CD14-positive monocyte (primary cell): ENCODE measurements at places on chromosomes 2 and 18.

- DNase-seq, result peak; percentile 28
Observed at GRCh38 chr2:64625299-64626145, 28.2 kb downstream of the SERTAD2 start.

DNA sequence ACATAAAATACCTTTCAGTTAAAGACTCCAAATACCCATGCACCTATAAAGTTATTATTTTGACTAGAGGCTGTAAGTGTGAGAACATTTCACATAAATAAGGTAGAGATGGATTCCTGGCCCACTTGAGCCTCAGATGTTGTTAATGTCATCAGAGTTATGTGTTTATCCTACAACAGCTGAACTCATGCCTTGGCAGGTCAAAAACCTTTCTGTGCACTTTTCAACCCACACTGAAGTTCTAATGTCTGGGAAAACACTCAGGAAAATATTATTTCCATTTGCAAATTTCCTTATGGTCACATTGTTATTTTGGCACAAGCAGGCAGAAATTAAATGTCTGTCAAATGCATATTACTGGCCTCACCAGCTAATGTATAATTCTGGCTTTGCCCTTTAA, 209.2 kb downstream of the LNPK start:
- DNase-seq, result no peak

DNA sequence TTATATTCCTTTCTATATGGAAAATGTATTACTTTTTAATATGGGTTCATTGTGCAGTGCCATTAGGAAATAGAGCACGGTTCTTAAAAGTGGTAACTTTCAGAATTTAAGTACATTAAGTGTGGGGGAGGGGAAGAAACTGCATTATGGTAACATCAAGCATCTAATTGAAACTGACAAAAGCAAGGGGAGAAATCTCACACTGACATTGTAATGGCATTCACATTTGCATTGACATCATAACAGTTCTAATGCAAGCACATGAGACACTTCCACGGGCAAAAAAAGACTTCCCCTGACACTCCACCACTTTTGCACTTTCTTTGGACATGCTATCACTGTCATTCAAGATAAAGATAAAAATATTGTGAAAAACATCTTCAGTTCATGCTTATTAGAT, 431.3 kb upstream of the SMIM21 start:
- DNase-seq, result no peak

DNA sequence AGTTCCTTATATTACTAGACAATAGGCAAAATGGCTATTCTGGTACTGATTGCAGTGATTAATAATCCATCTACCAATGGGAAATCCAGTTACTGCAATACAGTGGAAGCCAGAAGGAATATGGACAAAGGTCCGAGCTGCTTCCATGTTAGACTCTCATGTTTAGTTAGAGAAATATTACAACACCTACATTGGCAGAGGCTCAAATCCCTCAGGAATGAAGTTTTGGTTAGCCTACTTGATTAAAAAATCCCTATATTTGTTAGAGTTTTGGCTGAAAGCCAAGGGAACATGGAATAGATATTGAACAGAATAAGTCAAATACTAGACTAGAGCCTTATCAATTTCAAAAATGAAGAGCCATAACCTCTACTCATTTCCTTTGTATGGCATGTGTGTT, 48.5 kb downstream of the ARL6IP6 start:
- no peak for DNase-seq

DNA sequence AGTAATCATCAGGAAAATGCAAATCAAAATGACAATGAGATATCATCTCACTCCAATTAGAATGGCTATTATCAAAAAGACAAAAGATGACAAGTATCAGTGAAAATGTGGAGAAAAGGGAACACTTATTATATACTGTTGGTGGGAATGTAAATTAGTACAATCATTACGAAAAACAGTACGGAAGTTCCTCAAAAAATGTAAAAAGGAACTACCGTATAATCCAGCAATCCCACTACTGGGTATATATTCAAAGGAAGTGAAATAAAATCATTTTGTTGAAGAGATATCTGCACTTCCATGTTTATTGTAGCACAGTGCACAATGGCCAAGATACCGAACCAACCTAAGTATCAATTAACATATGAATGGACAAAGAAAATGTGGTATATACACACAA, 52.4 kb upstream of the TEX51 start:
- DNase-seq, result peak; percentile 42

GRCh38 chr2:42830922-42831574, 38.7 kb upstream of the HAAO start:
- DNase-seq, result no peak

DNA sequence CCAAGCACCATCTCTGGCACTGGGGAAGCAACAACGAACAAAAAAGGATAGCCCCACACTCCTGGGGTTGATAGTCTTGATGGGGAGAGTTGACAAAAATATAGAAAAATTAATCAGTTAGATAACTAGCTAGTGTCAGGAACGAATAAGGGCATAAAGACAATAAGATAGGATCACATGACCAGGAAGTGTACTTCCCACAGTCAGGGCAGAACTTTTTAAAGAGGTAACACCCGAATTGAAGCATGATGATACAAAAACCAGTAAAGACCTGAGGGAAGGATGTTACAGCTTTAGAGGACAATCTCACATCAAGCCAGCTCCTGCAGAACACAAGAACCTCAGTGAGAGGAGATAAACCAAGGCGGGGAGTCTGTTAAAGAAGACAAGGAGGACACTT, 295.4 kb upstream of the CRIM1 start:
- DNase-seq, result no peak

GRCh38 chr18:60053747-60054304, 154.0 kb downstream of the PMAIP1 start:
- DNase-seq, result peak; percentile 3

- DNase-seq, result no peak
Observed at GRCh38 chr2:113723411-113723810, 33.0 kb downstream of the SLC35F5 start.

DNA sequence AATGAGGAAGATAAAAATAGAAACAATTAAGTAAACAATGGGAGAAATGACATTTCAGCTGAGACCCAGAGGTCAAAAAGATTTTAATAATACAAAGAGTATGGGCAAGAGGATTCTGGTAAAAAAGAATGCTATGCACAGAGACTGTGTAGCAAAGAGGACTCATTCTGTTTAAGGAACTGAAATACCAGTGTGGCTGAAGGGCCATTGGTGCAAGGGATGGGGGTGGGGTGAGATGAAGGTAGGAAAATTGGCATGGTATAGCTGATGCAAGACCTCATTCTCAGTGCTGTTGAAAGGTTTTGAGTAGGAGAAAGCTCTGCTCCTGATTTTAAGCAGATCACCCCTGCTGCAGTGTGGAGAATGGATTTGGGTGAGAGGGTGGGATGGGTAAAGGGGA, 10.8 kb downstream of the GALNT1 start:
- DNase-seq, result peak; percentile 33

GRCh38 chr2:74071426-74071825, 76.3 kb downstream of the BOLA3 start:
- peak; percentile 31 for DNase-seq

DNA sequence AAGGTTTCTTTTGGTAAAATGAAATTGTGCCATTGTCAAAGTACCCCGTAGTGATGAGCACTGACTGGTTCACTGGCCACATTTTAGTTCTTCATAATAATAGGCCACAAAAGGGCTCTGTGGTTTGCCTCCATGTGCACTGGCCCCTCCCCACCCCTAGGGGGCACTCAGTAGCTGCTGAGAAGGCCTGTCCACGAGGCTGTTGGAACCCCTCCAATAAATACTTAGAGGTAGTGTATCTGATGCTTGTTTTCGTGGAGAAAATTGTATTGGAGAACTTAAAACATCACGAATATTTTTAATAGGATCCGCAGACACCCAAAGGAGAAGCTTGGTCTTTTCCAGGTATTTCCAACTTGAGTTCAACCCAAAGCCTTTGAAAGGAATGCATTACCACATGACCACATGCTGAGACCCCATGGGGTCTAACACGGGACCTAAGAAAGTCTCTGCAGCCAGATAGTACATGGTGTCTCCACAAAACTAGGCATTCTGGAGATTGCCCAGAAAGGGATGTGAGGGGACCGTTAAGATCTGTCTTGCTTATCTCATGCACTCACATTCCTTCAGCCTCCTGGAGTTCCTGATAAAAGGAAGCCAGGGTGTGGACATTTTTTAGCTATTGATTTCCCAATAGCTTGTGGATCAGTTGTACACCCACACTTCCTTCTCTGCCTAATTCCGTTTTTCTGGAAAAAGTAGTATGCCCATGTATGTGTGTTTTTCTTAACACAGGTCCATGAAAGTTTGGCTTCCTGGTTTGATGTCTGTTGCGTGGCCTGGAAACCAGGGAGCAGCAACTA, 28.5 kb upstream of the NOSTRIN start:
- no peak for DNase-seq

- no peak for DNase-seq
Observed at GRCh38 chr2:18605115-18605514, 15.7 kb upstream of the NT5C1B start.

DNA sequence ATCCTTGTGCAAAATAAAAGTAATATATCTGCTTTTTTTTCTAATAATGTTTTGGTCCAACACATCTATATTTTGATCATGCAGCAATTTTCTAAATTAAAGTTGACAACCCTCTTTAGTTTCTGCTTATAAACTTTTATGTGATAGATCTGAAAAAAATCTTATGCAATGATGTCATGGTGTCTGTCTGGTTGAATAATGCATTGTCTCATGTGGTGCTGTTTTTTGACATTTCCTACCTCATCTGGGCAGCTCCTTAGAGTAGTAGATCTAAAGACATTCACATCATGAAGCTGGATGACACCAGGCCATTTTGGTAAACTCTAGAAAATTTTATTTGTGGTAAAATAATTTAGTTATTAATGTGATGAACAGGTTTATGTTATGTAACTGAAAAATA, 106.8 kb upstream of the FN1 start:
- DNase-seq, result no peak

DNA sequence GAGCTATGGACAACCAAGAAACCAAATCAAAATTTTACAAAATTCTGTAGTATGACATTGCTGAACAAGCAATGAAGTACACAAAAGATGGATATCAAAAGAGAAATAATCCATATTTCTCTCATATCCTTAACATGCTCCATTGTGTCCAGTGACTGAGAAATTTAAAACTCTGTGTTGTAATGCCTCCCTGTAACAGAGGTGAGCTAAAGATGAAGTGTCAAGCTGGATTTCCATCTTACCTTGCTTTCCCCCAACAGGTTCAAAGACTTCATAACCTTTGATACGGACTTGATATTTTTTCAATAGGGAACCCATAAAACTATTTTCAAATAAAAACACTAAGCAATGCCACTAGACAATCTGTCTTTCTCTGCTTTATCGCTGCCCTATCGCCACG, 95.7 kb upstream of the SERTAD2 start:
- DNase-seq, result no peak

DNA sequence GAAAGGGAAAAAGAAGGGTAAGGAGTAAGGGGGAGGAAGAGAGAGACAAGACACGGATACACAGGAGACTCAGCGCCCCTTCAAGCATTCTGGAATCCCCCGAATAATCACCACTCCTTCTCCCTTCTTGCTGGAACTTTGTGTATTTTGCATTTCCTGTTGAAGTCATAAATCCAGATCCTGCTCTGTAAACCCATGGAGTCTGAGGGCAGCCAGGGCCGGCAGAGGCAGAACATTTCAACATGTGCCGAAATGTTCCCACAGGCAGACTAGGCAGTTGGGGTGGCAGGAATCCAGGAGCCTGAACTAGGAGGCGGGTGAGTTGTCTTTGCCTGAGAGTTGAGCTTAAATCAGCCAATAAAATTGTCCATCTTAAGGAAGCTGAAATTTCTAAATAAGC, 193.1 kb downstream of the SH3RF3 start:
- no peak for DNase-seq

GRCh38 chr2:181380581-181380980, 76.6 kb upstream of the ITGA4 start:
- DNase-seq, result no peak

DNA sequence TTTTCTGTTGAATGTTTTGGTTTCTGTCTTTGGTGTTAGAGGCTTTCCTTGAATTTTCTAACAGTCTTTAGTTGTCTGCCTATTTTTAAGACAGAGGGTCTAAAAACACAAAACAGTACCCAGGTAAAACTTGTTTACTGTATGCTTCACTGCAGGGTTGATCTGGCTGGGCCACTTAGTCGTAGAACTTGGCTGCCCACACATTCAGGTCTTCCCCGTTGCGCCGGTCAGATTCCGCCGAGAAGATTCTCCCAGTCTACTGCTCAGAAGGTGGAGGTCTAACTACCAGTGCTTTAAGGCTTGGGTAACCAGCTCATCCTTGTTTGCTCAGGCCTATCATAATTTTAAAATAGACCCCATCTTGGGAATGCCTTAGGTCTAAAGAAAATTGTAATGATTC, 24.6 kb upstream of the DNAH6 start:
- no peak for DNase-seq

DNA sequence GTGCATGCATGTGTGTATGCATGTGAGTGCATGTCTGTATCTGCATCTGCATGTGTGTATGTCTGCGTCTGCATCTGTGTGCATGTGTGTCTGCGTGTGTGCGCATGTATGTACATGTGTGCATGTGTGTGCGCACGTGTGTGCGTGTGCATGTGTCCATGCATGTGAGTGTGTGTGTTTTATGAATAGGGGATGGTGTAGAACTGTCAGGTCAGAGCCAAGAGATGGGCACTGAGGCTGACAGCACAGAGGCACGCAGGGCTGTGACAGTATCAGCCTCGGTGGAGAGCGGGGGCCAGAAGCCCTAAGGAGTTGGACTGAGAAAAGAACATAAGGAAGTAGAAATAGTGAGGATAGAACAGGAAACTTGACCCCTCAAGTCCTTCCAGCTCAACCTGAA, 494.0 kb upstream of the MYT1L start:
- no peak for DNase-seq

- no peak for DNase-seq
Observed at GRCh38 chr18:62461591-62461990, 61.2 kb upstream of the ZCCHC2 start.

DNA sequence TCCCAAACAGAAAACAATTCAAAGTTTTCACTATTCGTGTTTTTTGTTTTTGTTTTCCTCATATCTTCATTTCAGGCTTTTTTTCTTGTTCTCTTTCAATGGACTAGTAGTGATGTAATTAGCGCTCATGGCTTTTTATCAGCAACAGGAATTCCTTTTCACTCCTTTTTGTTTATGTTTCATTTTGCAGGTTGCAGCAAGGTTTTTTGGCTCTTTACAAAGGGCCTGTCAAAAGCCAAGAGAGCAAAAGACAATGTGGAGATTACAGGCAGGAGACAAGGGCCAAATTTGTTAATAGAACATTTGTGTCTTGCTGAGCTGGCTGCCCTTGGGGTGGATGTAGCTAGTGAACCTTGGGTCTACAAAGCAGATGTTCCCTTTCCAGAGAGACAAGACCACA, 467.4 kb upstream of the CDH20 start:
- no peak for DNase-seq

DNA sequence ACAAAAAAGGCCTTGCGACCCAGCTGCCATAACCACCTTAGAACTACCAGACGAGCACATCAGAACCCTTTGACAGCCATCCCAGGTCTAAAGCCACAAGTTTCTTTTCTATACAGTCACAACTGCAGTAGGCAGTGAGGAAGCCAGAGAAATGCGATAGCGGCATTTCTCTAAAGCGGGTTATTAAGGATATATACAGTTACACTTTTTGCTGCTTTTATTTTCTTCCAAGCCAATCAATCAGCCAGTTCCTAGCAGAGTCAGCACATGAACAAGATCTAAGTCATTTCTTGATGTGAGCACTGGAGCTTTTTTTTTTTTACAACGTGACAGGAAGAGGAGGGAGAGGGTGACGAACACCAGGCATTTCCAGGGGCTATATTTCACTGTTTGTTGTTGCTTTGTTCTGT, 48.8 kb downstream of the FEZ2 start:
- no peak for DNase-seq

- DNase-seq, result no peak
Observed at GRCh38 chr2:207072571-207072970, 93.2 kb downstream of the KLF7 start.

- no peak for DNase-seq
Observed at GRCh38 chr2:30631051-30631671, 176.1 kb downstream of the CAPN13 start.
